Activated naive CD4-positive, alpha-beta T cell treated with anti-CD3 and anti-CD28 coated beads, Interleukin-2, amount 50 U/mL, for 72 hours (primary cell): ENCODE measurements at places on chromosomes 3 and 15.
A peak's percentile ranks its signal among the peaks of the same experiment; 100 is the strongest.

- no peak for DNase-seq
These were observed 82.4 kb upstream of the ST3GAL6 start for GRCh38 chr3:98680723-98681122.

DNA sequence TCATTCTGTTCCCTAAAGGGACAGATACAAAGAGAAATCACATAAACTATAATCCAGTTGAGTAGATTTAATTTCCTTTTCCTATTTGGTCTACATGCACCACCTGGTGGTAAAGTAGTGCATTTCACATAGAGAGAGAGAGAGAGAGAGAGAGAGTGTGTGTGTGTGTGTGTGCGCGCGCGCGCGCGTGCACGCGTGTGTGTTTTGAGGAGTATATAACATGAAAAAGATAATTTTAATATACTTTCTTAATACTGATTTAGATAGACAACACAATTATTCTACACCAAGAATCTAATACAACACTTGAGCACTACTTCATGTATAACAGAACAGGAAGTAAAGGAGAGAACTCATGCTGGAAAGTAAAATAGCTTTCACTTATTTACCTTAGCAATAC, 1.1 kb upstream of the FGF7 start:
- no peak for DNase-seq

GRCh38 chr15:76235186-76235826, 76.0 kb downstream of the ETFA start:
- DNase-seq = no peak

DNA sequence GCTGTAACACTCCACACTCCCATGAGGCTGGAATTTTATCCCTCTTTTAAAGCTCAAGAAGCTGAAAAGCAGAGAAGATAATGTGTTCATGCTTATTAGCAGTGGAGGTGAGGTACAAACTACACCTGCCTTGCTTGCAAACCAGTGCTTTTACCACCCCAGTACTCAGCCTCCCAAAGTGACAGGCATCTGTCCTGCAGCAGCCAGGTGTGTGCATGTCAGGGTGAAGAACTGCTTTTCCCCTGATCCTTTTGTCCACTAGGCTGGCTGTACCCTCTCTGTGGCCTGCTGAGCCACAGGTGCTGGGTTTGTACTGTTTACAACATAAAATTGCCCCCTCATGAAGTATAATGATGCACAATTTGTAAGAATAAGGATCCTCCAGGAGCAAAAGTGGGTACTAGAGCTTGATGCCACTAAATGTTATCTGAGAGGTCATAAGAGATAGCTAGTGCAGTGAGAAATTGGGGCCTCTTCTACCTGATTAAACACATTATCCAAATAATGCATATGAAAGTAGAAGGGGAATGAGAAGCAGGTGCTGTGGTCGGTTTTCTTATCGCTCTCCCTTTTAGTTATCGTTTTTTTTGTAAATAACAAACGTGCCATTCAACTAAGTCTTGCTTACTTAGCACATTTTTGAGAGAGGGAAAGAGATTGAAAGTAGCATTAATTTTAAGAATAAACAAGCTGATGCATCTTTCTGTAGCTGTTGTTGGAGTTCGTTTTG, 39.2 kb upstream of the GADL1 start:
- DNase-seq = no peak

GRCh38 chr3:66432767-66433521, 67.9 kb downstream of the LRIG1 start:
- no peak for DNase-seq

- peak; percentile 45 for DNase-seq
These were observed 6.1 kb downstream of the KIF7 start for GRCh38 chr15:89649013-89649625.

DNA sequence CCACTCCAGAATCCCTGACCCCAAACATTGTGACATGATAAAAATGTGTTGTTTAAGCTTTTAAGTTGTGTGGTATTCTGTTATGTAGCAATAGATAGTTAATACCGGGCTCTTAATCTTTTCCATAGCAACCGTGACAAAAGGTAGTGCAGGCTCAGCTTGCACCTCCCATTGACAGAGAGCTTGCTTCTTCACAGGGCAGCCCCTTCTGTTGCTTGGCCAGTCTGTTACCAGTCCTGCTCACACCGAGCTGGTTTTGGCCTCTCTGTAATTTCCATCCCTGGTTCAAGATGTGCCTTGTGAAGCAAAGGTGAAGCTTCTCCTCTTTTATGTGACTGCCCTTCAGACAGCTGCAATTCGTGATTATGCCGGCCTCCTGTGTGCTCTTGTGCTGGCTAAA, 86.9 kb downstream of the CRYGS start:
- DNase-seq = no peak

- no peak for DNase-seq
These were observed 12.8 kb upstream of the LRRC15 start for GRCh38 chr3:194382196-194382891.

- no peak for DNase-seq
These were observed 2.4 kb downstream of the CRELD1 start for GRCh38 chr3:9935966-9936510.

GRCh38 chr3:68373727-68374126, 558.6 kb downstream of the TAFA4 start:
- no peak for DNase-seq

DNA sequence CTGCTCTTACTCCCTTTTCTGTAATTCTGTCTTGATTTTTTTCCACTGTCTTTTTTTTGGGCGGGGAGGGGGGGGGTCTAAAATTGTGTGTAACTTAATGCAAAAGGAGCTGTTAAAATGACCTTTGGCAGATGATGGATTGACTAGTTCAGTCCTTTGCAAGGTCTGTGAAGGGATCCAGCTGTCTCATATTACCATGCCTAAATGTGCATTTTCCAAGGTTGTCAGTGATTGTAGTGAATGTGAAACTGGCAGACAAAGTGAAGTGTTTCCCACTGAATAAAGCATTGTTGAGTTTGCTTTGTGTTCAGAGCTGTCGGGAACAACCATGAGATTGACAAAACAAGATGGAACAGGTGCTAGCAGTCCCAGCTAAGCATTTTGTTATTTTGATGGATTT, 110.1 kb upstream of the SKOR1 start:
- no peak for DNase-seq

- no peak for DNase-seq
These were observed 33.2 kb downstream of the SLC25A26 start for GRCh38 chr3:66253790-66254620.

DNA sequence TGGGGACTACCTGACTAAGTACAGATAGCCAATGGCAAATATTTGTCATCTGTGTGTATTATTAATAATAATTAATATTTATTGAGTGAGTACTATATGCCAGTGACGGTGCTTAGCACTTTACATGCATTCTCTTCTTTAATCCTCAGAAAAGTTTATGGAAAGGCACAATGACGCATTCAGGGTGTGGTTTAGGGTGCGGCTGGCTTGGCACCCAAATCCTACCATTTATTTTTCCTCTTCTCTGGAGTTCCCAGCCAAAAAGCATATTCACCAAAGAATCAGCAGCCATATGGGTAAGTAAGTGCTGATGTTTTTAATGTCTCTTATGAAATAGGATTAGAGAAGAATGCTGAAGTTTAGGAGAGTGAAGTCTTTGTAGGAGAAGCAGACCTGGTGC, 140.4 kb upstream of the TP63 start:
- no peak for DNase-seq

GRCh38 chr15:97858296-97858695, 102.2 kb upstream of the ARRDC4 start:
- no peak for DNase-seq
